ENCODE measurements at places on chromosomes 6 and 20. TPM values are rescaled to one million over a fixed set of nuclear protein-coding genes. Genes with fewer than 3 reads are reported as not detected.
A peak's percentile ranks its signal among the peaks of the same experiment; 100 is the strongest.

DNA sequence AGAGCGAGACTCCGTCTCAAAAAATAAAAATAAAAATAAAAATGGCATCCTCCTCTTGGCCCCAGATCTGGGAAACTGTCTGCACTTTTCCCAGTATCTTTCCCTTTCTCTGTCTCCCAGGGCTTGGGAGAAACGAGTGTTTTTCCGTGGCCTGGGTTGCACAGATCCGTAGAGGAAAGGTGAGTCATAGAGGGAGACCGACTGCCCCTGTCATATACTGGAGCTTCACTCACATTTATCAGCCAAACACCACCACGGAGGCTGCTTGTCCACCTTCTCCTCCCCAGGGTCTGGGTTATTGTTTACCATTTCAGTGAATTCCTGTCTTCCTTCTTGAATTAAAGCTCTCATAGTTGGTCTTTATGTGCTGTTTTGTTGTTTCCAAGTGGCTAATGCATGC lies 31.9 kb upstream of the EIF2S2 start:
- H3K4me1 ChIP-seq = peaks cover 4% of the 10 kb centered on the region
- DNase-seq = no peak
- no peaks in the 10 kb centered on the region for H3K36me3 ChIP-seq
- H3K27me3 ChIP-seq = peaks cover 12% of the 10 kb centered on the region

- no peak overlapping the region for H3K4me3 ChIP-seq
- DNase-seq = no peak
- no peaks in the 10 kb centered on the region for H3K36me3 ChIP-seq
Observed at GRCh38 chr6:142361779-142362750, 60.3 kb downstream of the ADGRG6 start.

GRCh38 chr20:41098703-41099250 lies 38.6 kb upstream of the PLCG1 start:
- peaks cover 60% of the 10 kb centered on the region for H3K36me3 ChIP-seq
- peaks cover 8% of the 10 kb centered on the region for H3K4me1 ChIP-seq
- DNase-seq = no peak
- H3K4me3 ChIP-seq = no peak overlapping the region
- H3K27me3 ChIP-seq = no peaks in the 10 kb centered on the region
- H3K27ac ChIP-seq = no peak overlapping the region

DNA sequence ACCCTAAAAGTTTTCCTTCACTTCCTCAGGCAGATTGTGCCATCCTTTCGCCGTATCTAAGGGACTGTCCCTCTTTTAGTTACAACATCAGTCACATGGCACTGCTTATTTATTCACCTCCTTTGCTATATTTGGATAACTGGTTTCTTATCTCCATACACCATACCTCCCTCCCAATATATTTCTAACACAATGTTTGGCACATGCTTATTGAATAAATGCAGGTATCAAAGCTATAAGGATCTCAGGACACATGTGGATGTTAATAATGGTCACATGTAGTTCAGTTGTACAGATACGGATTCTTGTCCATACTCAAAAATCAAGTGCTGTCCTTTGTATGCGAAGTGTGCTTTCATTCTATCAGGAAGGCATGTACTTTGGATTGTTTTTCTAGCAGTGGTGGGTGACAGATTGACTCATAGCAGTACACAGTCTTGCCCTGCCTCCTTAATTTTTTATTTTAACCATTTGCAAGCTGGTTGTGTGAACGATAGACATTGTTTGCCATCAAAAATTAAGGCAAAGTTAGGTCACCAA lies 407.1 kb upstream of the RUNX2 start:
- no peaks in the 10 kb centered on the region for H3K27me3 ChIP-seq
- peaks cover 46% of the 10 kb centered on the region for H3K4me1 ChIP-seq
- no peak for DNase-seq
- peak overlapping the region; percentile 5 for H3K27ac ChIP-seq
- H3K4me3 ChIP-seq = no peak overlapping the region
- H3K36me3 ChIP-seq = peaks cover 11% of the 10 kb centered on the region

ABHD16B gene
- total RNA-seq = not detected

FAM83B gene
- total RNA-seq = not detected

All from activated CD4-positive, alpha-beta T cell treated with anti-CD3 and anti-CD28 coated beads, Interleukin-2, amount 10 ng/mL, durations not matched to agents 24 days and 14 days (primary cell).